Muscle of arm (tissue), 14 donors: ENCODE measurements at places on chromosomes 7 and 10. TPM values are rescaled to one million over a fixed set of nuclear protein-coding genes. Genes with fewer than 3 reads are reported as not detected.

GRM3 gene
- polyA plus RNA-seq, result 0.20 TPM

DNA sequence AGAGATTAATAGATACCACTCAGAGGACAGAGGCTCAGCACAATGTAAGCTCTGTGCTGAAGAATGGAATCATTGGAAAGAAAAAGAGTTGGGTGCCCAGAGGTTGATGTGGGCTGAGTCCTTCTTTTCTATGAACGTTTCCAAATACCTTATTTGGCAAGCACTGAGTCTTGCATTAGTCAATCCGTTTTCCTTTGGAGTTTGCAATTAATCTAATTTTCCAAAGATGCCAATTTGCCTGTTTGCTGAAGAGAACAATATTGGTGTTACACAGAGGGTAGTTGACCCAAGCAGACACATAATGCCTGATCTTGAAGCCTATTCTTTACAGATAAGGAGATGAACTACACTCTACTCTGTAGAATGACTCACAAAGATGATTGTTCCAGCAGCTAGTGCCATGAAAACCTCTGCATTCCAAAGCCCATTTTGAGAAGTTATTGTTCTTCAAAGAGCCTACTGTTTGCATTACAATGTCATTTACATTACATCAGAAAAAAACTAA lies 55.4 kb upstream of the MET start:
- DNase-seq, result no peak

C10orf62 gene
- polyA plus RNA-seq, result not detected

DNA sequence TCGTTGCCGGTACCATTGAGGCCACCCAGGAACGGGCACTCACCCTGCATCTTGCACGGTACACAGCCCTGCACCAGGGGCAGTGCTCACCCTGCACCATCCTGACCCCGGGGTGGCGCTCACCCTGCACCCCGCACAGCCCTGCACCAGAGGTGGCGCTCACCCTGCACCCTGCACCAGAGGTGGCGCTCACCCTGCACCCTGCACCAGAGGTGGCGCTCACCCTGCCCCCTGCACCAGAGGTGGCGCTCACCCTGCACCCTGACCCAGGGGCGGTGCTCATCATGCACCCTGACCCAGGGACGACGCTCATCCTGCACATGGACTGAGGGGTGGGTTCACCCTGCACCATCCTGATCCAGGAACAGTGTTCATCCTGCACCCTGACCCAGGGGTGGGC lies 6.4 kb downstream of the TUBGCP2 start:
- no peak for DNase-seq

- no peak for DNase-seq
Measured at GRCh38 chr10:80917636-80918035, 379.9 kb downstream of the SH2D4B start.
